ENCODE measurements at places on chromosomes 3 and 15. TPM values are rescaled to one million over a fixed set of nuclear protein-coding genes. Genes with fewer than 3 reads are reported as not detected.

GRCh38 chr15:45657764-45658545 is 23.1 kb downstream of the SQOR start:
- H3K4me3 ChIP-seq: no peak overlapping the region
- peaks cover 11% of the 10 kb centered on the region for H3K36me3 ChIP-seq
- H3K4me1 ChIP-seq: peaks cover 46% of the 10 kb centered on the region
- peak overlapping the region; percentile 87 for H3K27ac ChIP-seq
- no peaks in the 10 kb centered on the region for H3K27me3 ChIP-seq
- DNase-seq: no peak

GRCh38 chr3:184524981-184525336 is 36.6 kb upstream of the EPHB3 start:
- no peak for DNase-seq
- H3K4me1 ChIP-seq: peaks cover 3% of the 10 kb centered on the region
- no peaks in the 10 kb centered on the region for H3K36me3 ChIP-seq

DNA sequence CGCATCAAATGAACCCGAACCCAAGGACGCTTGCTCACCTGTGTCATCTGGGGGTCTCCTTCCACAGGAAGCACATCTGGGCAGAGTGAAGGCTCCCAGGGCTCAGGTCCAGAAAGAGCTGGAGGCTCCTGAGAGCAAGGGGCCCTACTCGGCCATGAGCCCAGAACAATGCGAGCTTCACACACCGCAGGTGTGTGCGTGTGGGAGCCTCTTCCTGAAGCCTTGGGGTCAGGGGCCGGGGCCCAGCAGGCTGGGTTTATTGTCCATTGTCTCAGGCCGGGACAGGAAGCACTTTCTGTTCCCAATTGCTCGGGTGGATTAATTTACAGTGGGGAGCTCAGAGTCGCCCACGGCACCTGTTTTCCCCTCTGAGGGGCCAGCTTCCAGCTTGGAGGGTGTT is 74.8 kb downstream of the RPN1 start:
- H3K4me1 ChIP-seq: no peaks in the 10 kb centered on the region
- no peak overlapping the region for H3K4me3 ChIP-seq
- H3K27me3 ChIP-seq: peaks cover 11% of the 10 kb centered on the region
- no peak overlapping the region for H3K27ac ChIP-seq

GRCh38 chr15:86300390-86301125 is 220.9 kb downstream of the AGBL1 start:
- H3K27ac ChIP-seq: no peak overlapping the region
- H3K27me3 ChIP-seq: no peaks in the 10 kb centered on the region
- DNase-seq: no peak
- H3K4me3 ChIP-seq: no peak overlapping the region

DNA sequence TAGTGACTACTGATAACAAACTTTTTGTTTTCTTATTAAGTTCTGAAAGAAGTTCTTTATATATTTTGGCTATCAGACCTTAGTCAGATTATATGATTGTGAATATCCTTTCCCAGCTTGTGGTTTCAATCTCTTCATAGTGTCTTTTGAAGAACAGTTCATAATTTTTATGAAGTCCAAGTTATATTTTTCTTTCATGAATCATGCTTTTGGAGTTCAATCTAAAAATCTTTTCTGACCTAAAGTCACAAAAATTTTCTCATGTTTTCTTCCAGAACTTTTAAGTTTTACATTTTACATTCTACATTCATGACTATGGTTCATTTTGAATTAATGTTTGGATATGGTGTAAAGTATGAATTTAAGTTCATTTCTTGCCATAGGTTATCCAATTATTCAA is 34.2 kb upstream of the OCA2 start:
- peaks cover 62% of the 10 kb centered on the region for H3K36me3 ChIP-seq
- no peaks in the 10 kb centered on the region for H3K27me3 ChIP-seq
- no peak overlapping the region for H3K27ac ChIP-seq
- H3K4me1 ChIP-seq: no peaks in the 10 kb centered on the region
- H3K4me3 ChIP-seq: no peak overlapping the region
- no peak for DNase-seq

DNA sequence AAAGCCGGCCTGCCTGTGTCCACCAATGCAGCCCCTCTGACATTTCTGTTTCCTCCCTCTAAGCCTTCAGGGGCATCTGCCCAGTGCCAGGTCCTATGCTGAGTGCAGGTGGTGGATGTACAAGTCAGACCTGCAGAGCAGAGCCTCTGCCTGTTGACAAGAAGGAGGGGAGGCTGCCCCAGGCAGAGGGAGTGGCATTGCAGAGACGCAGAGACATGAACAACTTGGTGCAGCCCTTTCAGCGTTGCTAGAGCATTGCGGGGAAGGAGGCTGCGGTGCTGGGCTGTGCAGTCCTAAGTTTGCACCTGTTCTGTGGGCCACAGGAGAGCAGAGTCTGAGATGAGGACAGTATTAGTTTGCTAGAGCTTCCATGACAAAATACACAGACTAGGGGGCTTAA is 65.2 kb downstream of the LSM3 start:
- DNase-seq: no peak
- H3K36me3 ChIP-seq: no peaks in the 10 kb centered on the region
- H3K4me3 ChIP-seq: no peak overlapping the region
- no peak overlapping the region for H3K27ac ChIP-seq
- no peaks in the 10 kb centered on the region for H3K4me1 ChIP-seq

DNA sequence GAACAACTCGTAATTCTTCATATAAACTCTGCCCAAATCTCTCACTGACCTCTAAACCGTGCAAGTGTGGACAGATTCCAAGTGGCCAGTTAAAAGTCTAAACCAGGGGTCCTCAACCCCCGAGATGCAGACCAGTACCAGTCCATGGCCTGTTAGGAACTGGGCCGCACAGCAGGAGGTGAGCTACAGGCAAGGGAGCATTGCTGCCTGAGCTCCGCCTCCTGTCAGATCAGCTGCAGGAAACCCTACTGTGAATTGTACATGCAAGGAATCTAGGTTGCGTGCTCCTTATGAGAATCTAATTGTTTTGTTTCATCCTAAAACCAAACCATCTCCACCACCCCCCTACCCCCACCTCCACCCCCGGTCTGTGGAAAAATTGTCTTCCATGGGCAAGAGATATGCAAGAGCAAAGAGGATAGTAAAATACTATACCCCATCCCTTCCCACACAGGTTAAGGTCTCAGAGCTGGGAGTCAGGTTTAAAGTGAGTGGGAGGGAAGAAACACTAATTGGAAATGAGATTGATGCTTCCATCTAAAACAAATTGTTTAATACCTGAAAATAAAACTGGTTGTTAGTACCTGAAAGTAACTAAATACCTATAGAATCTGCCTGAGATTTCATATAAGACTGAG is 54.0 kb downstream of the POLQ start:
- no peak overlapping the region for H3K4me3 ChIP-seq
- DNase-seq: no peak
- H3K36me3 ChIP-seq: no peaks in the 10 kb centered on the region
- H3K27me3 ChIP-seq: no peaks in the 10 kb centered on the region
- no peaks in the 10 kb centered on the region for H3K4me1 ChIP-seq
- H3K27ac ChIP-seq: no peak overlapping the region

DNA sequence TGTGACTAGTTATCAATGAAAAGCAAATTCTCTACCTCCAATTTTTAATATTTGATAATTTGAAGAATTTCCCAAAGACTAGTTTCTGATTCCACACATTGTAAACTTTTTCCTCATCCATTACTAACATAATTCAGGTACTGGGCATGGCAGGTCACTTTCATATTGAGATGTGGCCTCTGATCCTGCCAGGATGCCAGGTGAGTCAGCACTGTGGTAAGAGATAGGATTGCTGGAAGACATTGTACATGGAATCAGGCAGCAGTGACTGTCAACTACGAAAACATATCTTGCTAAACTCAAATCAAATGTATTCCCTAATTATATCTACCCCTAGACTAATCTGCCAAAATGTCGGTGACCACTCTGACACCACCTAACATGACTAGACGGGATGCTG is 33.2 kb upstream of the POU1F1 start:
- no peak for DNase-seq
- no peaks in the 10 kb centered on the region for H3K27me3 ChIP-seq
- H3K4me1 ChIP-seq: no peaks in the 10 kb centered on the region
- no peak overlapping the region for H3K4me3 ChIP-seq
- H3K36me3 ChIP-seq: no peaks in the 10 kb centered on the region
- no peak overlapping the region for H3K27ac ChIP-seq

SPESP1 gene
- total RNA-seq: 2.4 TPM

GRCh38 chr3:115423170-115423569 is 200.1 kb upstream of the GAP43 start:
- H3K27me3 ChIP-seq: no peaks in the 10 kb centered on the region
- no peaks in the 10 kb centered on the region for H3K4me1 ChIP-seq
- no peak overlapping the region for H3K4me3 ChIP-seq
- no peaks in the 10 kb centered on the region for H3K36me3 ChIP-seq

- no peak for DNase-seq
- H3K27ac ChIP-seq: no peak overlapping the region
- H3K36me3 ChIP-seq: no peaks in the 10 kb centered on the region
- H3K4me3 ChIP-seq: no peak overlapping the region
- no peaks in the 10 kb centered on the region for H3K4me1 ChIP-seq
- no peaks in the 10 kb centered on the region for H3K27me3 ChIP-seq
Measured at GRCh38 chr3:31947671-31948091, 33.4 kb downstream of the OSBPL10 start.

GRCh38 chr3:131735544-131735943 is 232.8 kb upstream of the MRPL3 start:
- no peak for DNase-seq
- H3K4me3 ChIP-seq: no peak overlapping the region
- H3K36me3 ChIP-seq: no peaks in the 10 kb centered on the region
- no peak overlapping the region for H3K27ac ChIP-seq

SLC28A1 gene
- total RNA-seq: 0.23 TPM

SPATA12 gene
- not detected for total RNA-seq

GRCh38 chr3:151896246-151897012 is 23.0 kb downstream of the SUCNR1 start:
- no peak for DNase-seq
- H3K36me3 ChIP-seq: no peaks in the 10 kb centered on the region

C3orf85 gene
- total RNA-seq: not detected

- H3K4me3 ChIP-seq: no peak overlapping the region
- H3K4me1 ChIP-seq: no peaks in the 10 kb centered on the region
- no peak for DNase-seq
- no peaks in the 10 kb centered on the region for H3K27me3 ChIP-seq
- H3K27ac ChIP-seq: no peak overlapping the region
Measured at GRCh38 chr3:113590983-113591382, 58.6 kb downstream of the SIDT1 start.

UCN2 gene
- not detected for total RNA-seq

GOLGA6L1 gene
- not detected for total RNA-seq

CPNE9 gene
- total RNA-seq: not detected

DNA sequence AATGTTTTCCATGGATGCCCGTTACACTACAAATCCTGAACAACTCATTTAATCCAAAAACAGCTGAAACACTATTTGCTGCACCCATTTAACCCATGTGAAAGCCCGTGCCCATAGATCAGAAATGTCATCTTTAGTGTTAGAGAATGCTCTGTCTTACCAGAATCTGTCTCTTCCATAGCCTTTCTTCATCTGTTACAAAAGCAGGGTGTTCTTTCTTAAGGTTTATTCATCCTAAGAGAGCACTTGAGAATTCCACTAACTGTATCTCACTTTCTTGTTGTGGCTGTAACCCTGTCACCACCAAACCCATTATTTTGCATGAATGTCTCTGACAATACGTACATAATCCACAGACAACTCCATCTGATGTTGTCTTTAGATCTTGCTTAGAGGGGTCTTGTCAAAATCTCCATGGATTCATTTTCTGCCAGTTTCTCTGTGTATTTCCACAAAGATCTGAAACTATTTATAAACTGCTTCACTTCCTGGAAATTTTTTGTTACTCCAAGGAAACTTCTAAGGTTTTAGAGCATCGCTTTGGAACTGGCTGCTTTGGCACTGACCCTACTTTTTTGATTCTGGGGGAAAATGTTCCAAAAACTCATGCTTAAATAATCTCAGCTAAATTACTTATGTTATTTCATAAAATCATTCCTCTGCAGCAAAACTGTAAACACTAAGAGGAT is 167.8 kb upstream of the CCDC54 start:
- DNase-seq: no peak
- H3K27ac ChIP-seq: peak overlapping the region; percentile 80
- H3K4me3 ChIP-seq: peak overlapping the region; percentile 43
- H3K36me3 ChIP-seq: no peaks in the 10 kb centered on the region

DNA sequence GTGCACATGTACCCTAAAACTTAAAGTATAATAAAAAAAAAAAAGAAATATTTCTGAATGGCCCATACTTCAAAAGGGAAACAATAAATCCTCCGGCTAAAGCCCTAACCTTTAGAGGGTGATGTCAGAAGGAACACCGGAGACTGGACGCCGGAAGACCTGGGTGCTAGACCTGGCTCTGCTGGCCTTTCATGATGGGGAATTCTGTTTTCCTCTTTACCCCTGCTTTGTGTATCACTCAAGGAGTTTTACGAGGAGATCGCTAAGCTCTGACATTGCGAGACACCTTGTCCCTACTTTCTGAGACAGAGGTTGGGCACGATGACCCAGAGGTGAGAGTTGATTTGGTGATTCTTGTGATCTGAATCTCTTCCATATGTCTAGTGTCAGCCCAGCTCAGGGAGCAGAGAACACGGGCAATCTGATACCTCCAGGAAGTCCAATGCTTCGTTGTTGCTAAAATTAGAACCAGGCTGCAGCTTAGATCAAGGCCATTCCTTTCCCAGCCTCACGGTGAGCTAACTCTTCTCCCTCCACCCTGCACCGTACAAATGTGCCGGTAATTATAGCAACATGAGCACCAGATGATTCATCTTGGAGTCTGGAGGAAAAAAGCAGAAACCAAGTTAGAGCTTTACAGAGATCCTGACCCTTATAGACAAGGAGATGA is 42.0 kb upstream of the CFAP161 start:
- H3K4me3 ChIP-seq: peak overlapping the region; percentile 42
- H3K4me1 ChIP-seq: peaks cover 12% of the 10 kb centered on the region
- no peaks in the 10 kb centered on the region for H3K27me3 ChIP-seq
- DNase-seq: peak; percentile 39

DNA sequence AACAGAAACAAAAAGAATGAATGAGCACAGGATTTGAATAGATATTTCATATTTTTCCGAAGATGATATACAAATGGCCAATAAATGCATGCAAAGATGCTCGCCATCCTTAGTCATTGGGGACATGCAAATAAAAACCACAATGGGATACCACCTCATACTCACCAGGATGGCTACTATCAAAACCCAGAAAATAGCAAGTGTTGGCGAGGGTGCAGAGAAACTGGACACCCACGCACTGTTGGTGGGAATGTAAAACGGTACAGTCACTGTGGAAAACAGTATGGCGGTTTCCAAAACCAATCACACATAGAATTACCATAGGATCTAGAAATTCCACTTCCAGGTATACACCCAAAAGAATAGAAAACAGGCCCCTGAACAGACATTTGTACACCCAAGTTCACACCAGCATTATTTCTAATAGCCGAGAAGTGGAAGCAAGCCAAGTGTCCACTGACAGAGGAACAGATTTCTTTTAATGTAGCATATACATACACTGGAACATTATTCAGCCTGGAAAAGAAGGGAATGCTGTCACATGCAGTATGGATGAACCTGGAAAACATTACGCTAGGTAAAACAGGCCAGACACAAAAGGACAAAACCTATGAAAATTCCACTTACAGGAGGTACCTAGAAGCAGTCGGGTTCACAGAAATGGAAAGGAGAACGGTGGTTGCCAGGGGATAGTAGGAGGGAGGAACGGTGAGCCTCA is 3.6 kb downstream of the RNF168 start:
- H3K36me3 ChIP-seq: no peaks in the 10 kb centered on the region
- H3K27me3 ChIP-seq: no peaks in the 10 kb centered on the region
- H3K27ac ChIP-seq: peak overlapping the region; percentile 95
- peak overlapping the region; percentile 98 for H3K4me3 ChIP-seq

All from psoas muscle (tissue), 8 donors.